Uterus (tissue), 4 donors: ENCODE measurements at places on chromosomes 7 and 10. TPM values are rescaled to one million over a fixed set of nuclear protein-coding genes. Genes with fewer than 3 reads are reported as not detected.

The VWDE gene
- total RNA-seq, result not detected

The PNLIP gene
- not detected for total RNA-seq

The HYAL4 gene
- total RNA-seq, result not detected

The PIK3AP1 gene
- total RNA-seq, result 1.7 TPM

The C7orf57 gene
- total RNA-seq, result not detected

DNA sequence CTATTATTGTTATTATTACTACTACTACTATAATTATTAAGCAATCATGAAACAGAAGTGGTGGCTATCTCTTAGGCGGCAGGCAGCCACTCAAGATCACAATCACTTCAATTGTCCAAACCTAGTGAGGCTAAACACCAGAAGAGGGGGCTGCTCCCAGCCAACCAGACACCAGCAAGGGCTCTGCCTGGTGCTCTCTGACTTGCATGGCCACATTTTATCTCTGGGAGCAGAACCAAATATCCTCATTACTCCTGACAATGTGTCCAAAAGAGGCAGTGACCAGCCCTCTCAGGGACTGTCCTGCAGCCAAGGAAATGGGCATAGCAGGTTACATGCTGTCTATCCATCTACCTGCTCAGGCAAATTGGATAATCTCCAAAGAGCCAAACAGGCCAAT is 187.4 kb upstream of the PDE1C start:
- no peak overlapping the region for H3K4me3 ChIP-seq
- no peak overlapping the region for H3K27ac ChIP-seq

DNA sequence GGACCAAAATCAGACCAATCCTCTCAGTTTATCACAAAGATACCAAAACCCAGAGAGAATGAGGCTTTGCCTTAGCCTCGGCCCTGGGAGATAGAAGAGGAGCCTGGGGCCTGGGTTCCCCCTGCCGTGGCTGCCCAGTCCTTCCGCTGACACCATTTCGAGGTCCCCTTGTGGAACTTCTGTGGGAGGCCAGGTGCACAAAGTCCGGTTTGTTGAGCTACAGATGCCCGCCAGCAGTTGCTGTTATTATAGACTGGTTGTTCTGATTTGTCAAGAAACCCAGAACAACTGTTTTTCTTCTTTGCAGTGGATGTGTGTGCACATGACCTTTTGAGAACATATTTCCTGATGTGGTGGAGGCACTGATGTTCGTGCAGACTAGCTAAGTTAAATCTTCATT is 47.6 kb downstream of the CUX1 start:
- DNase-seq, result no peak
- peak overlapping the region; percentile 33 for H3K27ac ChIP-seq
- H3K4me1 ChIP-seq, result no peaks in the 10 kb centered on the region
- H3K4me3 ChIP-seq, result no peak overlapping the region

GRCh38 chr7:38102507-38102906 is 75.5 kb upstream of the STARD3NL start:
- H3K27me3 ChIP-seq, result no peaks in the 10 kb centered on the region
- no peak overlapping the region for H3K27ac ChIP-seq
- no peak for DNase-seq
- no peaks in the 10 kb centered on the region for H3K36me3 ChIP-seq
- no peaks in the 10 kb centered on the region for H3K4me1 ChIP-seq

GRCh38 chr10:360653-361052 is 225.4 kb downstream of the ZMYND11 start:
- H3K36me3 ChIP-seq, result no peaks in the 10 kb centered on the region
- no peak overlapping the region for H3K4me3 ChIP-seq
- no peak for DNase-seq
- no peaks in the 10 kb centered on the region for H3K27me3 ChIP-seq
- H3K4me1 ChIP-seq, result no peaks in the 10 kb centered on the region

DNA sequence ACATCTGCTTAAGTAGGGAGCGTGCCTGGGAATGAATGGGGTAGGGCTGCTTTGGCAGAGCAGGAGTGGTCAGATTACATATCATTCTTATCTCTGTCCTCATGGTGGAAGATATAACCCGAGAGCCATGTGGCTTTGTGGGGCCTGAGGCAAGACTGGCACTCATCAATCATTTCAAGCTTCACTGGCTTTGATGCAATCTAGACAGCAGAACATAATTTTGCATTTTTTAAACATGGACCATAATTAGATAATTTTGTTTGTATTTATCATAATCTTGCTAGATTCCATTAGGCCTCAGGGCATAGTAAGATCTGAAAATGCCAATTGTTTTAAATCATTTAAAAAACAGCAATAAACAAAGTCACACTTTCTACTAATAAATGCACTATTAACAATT is 480.3 kb downstream of the NXPH1 start:
- H3K27me3 ChIP-seq, result no peaks in the 10 kb centered on the region
- H3K4me3 ChIP-seq, result no peak overlapping the region
- no peaks in the 10 kb centered on the region for H3K4me1 ChIP-seq
- H3K27ac ChIP-seq, result no peak overlapping the region

DNA sequence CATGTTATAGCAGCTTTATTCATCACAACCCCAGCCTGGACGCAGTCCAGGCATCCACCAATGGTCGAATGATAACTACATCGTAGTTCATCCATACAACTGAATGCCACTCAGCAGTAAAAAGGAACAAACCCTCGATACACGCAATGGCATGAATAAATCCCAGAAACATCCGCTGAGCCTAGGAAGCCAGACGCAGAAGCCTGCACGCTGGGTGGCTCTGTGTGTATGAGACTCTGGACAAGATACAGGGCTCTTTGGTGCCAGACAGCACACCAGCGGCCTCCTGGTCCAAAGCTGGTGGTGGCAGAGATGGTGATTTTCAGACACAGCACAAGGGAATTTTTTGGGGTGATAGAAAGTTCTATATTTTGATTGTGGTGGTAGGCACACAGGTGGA is 10.0 kb upstream of the CRYGN start:
- H3K4me3 ChIP-seq, result no peak overlapping the region
- H3K36me3 ChIP-seq, result no peaks in the 10 kb centered on the region
- H3K27ac ChIP-seq, result no peak overlapping the region
- no peaks in the 10 kb centered on the region for H3K4me1 ChIP-seq
- H3K27me3 ChIP-seq, result no peaks in the 10 kb centered on the region
- DNase-seq, result peak; percentile 12

DNA sequence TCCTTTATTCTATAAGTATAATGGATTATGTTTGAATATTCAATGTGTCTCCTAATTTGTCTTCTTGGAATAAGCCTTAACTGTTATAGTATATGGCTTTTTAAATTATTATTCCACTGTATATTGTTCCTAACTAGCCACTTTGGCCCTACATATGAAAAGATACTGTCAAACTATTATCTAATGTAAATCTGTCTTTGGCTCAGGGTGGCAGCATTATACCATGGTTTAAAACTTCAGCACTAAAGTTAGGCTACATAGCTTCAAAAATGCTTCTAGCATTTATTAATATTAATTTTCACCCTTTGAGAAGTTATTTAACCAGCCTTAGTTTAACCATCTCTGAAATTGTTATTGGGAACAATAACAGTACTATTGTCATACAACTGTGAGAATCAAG is 543.1 kb upstream of the MBL2 start:
- no peaks in the 10 kb centered on the region for H3K36me3 ChIP-seq
- no peak overlapping the region for H3K27ac ChIP-seq
- no peaks in the 10 kb centered on the region for H3K4me1 ChIP-seq

GRCh38 chr10:115854740-115855435 is 418.1 kb downstream of the GFRA1 start:
- no peak overlapping the region for H3K4me3 ChIP-seq
- no peak for DNase-seq
- H3K36me3 ChIP-seq, result no peaks in the 10 kb centered on the region
- no peaks in the 10 kb centered on the region for H3K4me1 ChIP-seq
- no peaks in the 10 kb centered on the region for H3K27me3 ChIP-seq

DNA sequence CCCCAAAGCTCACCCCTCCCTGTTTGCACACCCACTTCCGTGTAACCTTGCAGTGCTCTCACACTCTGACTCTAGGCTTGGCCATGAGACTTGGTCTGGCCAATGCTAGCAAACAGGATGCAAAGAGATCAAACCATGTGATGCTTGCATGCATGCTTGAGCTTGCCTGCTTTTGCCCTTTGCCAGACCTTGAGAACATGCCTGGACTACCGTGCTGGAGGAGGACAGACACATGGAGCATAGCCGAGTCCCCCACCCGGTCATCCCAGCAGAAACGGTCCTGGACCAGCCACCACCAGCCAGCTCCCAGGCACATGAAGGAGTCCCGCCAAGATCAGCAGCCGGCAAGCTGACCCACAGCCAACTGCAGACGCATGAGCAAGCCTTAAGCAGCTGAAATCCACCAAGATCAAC is 23.4 kb downstream of the PYROXD2 start:
- DNase-seq, result no peak
- no peaks in the 10 kb centered on the region for H3K36me3 ChIP-seq
- H3K27me3 ChIP-seq, result no peaks in the 10 kb centered on the region
- no peak overlapping the region for H3K4me3 ChIP-seq
- no peak overlapping the region for H3K27ac ChIP-seq
- H3K4me1 ChIP-seq, result no peaks in the 10 kb centered on the region

GRCh38 chr7:155643804-155644177 is 670 bp upstream of the RBM33 start:
- H3K4me3 ChIP-seq, result peak overlapping the region; percentile 86
- peak overlapping the region; percentile 86 for H3K27ac ChIP-seq
- DNase-seq, result no peak
- no peaks in the 10 kb centered on the region for H3K36me3 ChIP-seq

DNA sequence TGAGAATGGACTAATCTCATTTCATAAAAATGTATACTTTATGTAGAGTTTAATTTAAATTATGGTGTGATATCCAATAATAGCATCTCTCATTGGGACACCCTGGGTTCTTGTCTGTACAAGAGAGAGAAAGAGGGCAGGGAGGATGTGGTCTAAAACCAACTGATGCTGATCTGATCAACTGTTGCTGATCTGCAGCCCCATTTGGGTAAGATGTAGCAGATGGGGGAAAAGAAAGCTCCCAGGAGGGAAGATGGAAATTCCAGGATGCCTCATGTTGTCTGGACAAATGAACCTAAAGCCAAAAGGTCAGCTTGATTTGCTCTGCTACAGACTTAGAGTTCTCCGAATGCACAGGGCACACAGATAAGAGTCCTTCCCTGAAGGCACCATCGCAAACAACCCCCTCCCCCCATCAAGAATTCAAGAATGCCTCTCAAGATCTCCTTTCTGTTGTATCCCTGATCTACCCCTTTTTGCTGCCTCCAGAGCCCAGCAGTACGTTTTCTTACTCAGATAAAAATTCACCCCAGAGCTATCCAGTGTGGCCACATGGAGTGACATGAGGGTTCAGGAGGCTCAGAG is 171.4 kb upstream of the INHBA start:
- DNase-seq, result no peak
- no peaks in the 10 kb centered on the region for H3K36me3 ChIP-seq
- no peak overlapping the region for H3K27ac ChIP-seq
- H3K27me3 ChIP-seq, result no peaks in the 10 kb centered on the region
- H3K4me3 ChIP-seq, result no peak overlapping the region

DNA sequence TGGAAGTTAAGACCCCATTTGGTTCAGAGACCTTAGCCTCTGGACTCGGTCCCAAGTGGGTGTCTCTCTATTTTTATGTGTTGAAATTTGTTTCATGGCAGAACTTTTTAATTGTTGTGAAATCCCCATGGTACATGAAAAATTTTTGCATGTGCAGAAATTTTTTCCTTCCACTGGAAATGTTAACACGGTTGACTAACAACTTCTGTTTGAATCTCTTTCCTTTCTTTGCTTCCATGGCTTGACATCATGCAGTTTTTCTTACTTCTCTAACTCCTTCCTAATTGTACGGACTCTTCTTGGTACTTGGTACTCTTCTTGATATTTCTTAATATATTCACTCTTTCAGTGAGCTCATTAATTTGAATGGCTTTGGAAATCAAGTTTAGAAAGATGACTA is 18.3 kb downstream of the MDFIC start:
- no peaks in the 10 kb centered on the region for H3K36me3 ChIP-seq
- no peaks in the 10 kb centered on the region for H3K27me3 ChIP-seq
- no peak for DNase-seq
- no peak overlapping the region for H3K27ac ChIP-seq
- H3K4me1 ChIP-seq, result no peaks in the 10 kb centered on the region

DNA sequence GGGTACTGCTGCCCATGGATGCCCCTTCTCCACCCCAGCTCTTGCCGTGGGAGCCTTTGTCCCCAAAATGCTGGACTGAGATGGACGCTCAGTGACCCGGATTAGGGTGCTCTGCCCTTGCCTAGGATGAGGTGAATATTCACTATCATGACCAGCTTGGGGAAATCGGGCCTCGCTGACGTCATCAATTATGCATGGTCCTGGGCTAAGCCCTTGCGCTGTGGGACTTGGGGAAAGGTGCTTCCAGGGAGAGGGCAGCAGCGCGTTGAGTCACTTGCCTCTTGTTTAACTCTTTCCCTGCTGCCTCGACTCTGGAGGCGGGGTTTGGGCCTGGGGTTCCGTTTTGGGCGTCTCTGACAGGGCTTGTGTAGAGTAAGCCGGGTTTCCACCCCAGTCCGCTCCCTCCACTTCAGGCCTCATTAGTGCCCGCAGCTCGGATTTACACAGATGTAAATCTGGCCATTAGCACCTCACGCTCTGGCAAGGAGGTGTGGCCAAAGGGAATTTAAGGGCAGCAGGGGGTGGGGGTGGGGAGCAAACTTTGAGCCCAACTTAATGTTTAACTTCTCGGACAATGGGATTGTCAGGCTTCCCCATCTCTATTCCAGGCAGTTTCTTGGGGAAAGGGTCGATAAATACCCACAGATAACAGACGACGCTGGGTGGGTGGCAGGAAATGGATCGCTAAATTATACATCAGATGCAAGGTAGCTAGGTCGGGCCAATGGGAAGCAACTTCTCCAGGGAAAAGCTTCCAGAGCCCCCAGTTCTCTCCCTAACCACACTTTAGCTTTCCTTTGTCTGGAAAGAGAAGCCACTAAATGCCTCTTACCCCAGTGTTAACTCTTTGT is 51.3 kb upstream of the TCF7L2 start:
- H3K27ac ChIP-seq, result no peak overlapping the region
- H3K4me3 ChIP-seq, result no peak overlapping the region
- no peaks in the 10 kb centered on the region for H3K4me1 ChIP-seq
- DNase-seq, result no peak

GRCh38 chr7:42071372-42072261 is 165.4 kb downstream of the GLI3 start:
- no peak overlapping the region for H3K27ac ChIP-seq
- H3K36me3 ChIP-seq, result no peaks in the 10 kb centered on the region
- peaks cover 4% of the 10 kb centered on the region for H3K4me1 ChIP-seq
- no peak overlapping the region for H3K4me3 ChIP-seq

DNA sequence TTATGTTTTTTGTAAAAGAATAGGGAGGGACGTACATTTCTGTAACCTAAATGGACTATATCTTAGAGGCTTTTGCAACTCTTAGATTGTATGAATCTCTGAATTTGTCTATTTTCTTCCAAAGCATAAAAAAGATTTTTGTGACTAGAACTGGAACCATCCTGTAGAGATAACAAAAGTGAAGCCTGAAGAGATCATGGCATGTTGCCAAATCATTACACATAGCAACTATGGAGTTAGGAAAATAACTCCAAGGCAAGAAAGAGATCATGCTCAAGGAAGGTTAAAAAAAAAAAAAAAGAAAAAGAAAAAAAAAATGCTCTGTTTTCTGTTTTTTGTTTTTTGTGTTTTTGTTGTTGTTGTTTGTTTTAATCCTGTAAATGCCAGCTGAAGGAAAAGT is 567.7 kb upstream of the ZWINT start:
- H3K4me1 ChIP-seq, result no peaks in the 10 kb centered on the region
- H3K27ac ChIP-seq, result no peak overlapping the region
